ENCODE measurements at places on chromosomes 1 and 21.

GRCh38 chr1:36367066-36367465 lies 18.7 kb downstream of the STK40 start:
- DNase-seq, result no peak

DNA sequence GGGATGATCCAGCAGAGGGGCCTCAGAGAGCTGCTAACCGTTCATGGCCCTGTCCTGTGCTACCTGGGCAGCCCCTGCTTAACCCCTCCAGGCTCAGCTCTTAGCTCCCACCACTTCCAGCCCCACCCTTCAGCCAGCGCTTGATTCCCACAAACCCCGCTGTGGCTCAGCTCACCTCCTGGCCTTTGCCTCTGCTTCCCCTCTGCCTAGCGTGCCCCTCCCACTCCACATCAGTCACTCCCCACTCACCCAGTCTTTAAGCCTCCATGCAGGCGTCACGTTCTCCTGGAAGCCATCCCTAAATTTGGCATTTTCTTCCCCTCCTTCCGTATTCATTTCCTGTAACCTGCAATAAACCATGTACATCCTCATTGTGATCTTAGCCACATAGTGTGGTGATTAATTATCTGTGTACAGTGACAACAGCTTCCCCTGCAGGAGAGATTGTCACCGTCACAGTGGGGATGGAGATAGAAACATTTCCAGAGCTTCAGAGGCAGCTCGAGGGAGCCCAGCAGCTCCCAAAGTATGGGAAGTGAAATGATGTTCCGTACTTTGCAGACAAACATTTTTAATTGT lies 65.5 kb downstream of the EPHB2 start:
- DNase-seq, result peak; percentile 14

DNA sequence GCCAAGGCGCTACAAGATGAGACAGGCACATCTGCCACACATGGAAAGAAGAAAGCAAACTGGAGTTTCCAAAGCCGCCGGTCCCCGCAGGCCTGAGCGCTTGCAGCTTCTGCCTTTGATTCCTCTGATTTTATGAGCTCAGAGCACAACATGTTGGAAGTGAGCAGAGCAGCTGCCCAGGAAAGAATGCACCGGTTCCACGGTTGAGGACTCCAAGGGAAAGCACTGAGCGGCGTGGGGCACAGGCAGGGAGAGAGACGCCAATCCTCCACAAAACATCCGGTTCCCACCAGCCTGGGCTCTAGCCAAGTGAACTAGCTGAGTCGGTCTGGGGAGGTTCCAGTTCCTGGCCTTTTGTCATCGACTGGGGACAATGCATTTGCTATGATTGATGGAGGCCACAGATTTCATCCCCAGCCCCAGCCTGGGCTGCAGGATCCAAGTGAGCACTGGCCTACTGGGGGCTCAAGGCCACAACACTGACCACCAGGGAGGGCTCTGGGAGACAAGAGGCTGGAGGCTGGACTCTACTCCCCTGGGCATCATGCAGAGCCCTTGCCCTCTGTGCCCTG lies 253.1 kb upstream of the IRF2BP2 start:
- DNase-seq, result no peak

DNA sequence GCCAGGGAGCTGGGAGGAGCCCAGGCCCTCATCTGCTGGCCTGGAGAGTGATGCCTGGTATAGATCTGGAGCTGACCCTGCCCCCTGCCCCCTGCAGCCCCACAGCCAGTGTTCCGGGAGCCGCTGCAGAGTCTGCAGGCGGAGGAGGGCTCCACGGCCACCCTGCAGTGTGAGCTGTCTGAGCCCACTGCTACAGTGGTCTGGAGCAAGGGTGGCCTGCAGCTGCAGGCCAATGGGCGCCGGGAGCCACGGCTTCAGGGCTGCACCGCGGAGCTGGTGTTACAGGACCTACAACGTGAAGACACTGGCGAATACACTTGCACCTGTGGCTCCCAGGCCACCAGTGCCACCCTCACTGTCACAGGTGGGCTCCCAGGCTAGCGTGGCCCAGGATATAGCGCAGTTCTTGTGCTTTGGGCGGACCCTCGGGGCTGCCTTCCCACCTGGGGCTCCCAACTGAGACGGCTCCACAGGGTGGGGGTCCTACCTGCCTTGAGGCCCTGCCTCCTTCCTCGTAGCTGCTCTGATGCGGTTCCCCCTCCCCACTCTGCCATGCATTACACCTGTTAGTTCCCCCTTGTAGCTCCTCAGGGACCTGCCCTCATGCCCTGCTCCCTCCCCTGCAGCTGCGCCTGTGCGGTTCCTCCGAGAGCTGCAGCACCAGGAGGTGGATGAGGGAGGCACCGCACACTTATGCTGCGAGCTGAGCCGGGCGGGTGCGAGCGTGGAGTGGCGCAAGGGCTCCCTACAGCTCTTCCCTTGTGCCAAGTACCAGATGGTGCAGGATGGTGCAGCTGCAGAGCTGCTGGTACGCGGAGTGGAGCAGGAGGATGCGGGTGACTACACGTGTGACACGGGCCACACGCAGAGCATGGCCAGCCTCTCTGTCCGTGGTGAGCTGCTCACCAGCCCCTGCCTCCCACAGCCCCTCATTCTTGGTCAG lies 98.7 kb downstream of the OBSCN start:
- DNase-seq, result no peak

GRCh38 chr1:19878637-19878985 lies 3.6 kb upstream of the OTUD3 start:
- no peak for DNase-seq

- DNase-seq, result no peak
Observed at GRCh38 chr1:11187931-11188330, 1.2 kb upstream of the ANGPTL7 start.

DNA sequence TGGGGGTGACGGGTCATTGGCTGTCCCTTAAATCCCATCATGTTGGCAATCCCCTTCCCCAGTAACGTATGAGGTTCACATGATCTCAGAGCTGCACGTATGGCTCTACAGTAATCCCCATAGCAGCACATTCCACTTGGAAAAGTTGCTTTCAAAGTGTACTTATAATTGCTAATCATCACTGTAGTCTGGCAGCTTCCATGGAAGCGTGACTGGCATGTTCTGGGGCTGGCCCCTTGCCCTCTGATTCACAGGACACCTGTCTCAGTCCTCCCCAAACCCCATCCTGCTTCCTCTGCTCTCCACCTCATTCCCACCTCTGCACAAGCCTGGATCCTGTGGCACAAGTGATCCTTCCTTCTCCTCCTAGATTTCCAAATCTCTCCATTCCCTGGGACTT lies 102.2 kb downstream of the TSEN15 start:
- no peak for DNase-seq

GRCh38 chr21:41864311-41865001 lies 14.7 kb downstream of the PRDM15 start:
- no peak for DNase-seq

DNA sequence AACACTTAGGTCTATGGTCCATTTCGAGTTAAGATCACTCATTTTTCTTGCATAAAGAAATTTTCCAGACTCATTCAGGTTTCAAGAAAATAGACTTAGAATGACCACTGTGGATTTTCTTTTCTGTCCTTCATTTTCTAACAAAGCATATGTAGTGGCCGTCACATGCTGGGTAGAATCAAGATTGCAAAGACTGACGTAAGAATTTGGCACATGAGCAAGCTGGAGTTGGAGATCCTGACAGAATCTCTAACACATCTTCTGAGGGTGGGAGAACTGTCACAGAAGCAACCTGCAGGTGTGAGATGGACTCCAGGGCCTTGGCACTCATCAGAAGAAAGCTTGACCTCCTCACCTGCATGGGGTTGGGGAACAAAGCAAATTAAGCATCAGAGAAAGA lies 28.6 kb downstream of the KIF26B start:
- no peak for DNase-seq

DNA sequence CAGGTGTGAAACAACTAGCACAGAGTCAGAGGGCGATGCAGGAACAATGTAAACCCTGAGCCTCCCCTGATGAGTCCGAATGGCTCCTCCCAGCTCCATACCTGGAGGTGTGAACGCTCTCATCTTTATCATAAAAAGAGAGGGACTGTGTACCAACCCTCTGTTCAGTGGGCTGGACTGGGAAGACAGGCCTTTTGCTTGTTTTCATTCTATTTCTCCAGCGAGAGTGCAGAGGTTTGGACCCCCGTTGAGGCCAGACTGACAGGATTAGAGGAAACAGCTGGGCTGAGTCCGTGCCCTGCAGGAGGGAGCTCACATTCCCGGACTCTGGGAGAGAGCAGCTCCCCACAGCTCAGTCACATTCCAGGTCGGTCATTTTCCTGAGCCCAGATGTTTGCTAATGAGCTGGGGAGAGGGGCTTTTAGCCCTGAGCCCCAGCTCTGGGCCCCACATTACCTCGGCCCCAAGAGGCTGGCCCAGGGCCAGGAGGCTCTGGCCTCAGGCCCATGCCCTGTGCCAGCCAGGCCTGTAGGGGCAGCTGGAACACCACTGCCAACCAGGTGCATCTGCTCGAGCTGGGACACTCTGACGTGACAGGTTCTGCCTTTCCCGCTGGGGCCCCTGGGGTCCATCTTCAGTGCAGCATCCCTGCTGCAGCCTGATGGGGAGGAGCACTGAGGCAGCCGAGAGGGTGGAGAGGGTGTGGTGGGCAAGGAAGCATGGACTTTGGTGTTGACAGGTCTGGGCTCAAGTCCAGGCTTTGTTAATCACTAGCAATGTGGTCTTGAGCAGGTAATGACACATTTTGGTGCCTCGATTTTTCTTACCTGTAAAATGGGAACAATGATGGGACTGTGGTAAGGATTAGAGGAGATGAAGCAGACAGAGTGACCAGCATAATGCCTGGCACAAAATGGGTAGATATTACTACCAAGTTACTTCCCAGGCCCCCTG lies 3.5 kb upstream of the NBL1 start:
- no peak for DNase-seq
